ENCODE measurements at places on chromosomes 1 and 21.

- no peak for DNase-seq
Observed at GRCh38 chr1:44129616-44130500, 11.2 kb downstream of the KLF17 start.

DNA sequence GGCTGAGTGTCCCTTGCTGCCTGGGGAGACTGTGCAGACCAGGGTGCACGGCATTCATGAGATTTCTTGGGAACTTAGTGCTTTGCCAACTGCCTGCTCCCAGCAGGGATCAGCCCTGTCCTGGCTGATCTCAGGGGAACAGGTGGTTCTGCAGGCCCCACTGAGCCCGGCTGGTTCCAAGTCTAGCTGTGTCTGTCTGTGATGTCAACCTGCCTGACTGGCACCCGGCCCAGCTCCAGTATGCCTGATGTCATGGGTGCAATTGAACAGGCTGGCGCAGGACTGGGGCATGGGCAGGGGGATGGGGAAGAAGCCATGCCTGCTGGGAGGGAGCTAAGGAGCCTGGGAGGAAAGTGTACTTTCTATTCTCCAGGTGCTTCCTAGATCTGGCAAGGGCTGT, 227.1 kb downstream of the GRIK3 start:
- no peak for DNase-seq

DNA sequence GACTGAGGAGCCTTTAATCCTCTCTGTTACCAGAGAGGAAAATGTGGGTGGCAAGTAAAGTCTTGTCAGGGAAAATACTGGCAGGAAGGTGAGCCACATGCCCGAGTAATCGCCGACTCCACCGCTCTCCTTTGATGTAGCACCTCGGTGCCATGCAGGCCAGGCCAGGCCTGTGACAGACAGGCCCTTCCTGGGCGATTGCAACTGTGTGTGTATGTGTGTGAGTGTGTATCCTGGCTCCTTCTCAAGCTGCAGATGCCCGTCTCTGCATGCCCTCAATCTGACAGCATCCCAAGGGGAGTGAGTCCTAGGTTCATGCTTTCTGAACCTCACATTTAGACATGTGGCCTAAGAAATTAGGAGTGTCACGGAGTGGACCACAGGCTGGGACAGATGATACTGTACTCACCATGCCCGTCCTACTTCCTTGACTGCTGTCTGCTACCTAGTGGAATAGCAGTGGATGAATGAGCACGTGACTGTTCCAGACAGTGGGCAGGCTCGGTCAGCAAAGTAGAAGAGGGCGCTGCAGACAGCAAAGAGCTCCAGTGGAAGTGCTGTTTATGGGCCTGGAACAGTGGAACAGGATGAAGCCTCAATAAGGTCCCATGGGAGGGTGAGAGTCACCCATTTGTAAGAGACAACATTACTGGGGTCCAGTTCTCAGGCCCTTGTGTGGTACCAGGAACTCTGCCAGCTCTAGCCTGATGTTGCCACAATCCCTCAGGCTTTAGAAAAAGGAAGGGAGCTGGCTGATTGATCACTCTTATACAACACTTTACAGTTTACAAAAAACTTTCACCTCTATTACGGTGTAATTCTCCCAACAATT, 25.3 kb downstream of the SERTAD4 start:
- DNase-seq = no peak

- no peak for DNase-seq
Observed at GRCh38 chr1:237104096-237104495, 62.1 kb downstream of the RYR2 start.

GRCh38 chr1:48160486-48161132, 61.9 kb upstream of the SLC5A9 start:
- DNase-seq = no peak

DNA sequence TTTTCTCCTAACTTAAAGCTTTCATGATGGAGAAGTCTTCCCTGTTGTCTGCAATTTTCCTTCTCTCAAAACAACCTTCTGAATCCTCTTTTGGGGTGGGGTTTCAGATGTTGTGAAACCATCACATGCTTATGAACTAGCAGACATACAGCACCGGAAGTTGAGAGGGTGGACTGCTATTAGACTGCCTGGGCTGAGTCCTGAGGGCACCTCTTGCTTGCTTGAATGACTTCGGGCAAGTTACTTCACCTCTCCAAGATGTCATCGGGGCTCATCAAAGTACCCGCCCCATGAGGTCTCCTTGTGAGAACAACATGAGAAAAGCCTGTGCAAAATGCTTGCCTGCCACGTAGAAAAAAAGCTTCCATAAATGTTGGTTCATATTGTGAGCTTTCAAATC, 89.6 kb downstream of the CCDC185 start:
- DNase-seq = no peak

Measured in AG09309 (cell line).